ENCODE measurements at places on chromosomes 5 and 9.
A peak's percentile ranks its signal among the peaks of the same experiment; 100 is the strongest.

- no peak overlapping the region for H3K27ac ChIP-seq
- peaks cover 7% of the 10 kb centered on the region for H3K27me3 ChIP-seq
- H3K4me1 ChIP-seq = no peaks in the 10 kb centered on the region
- no peaks in the 10 kb centered on the region for H3K36me3 ChIP-seq
These were observed 138.4 kb upstream of the ZNF618 start for GRCh38 chr9:113737517-113738271.

DNA sequence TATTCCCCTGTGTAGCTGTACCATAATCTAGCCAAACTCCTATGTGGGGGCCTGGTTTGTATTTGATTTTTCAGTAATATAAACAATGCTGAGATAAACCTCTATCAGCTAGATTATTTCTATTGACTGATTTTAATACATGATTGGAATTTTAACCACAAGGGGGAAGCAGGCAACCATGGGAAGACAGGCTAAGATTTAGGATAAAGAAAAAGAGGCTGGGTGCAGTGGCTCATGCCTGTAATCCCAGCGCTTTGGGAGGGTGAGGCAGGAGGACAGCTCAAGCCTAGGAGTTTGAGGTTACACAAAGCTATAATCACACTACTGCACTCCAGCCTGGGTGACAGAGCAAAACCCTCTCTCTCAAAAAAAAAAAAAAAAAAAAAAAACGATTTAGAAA lies 18.1 kb upstream of the GPX3 start:
- no peaks in the 10 kb centered on the region for H3K4me1 ChIP-seq
- H3K27ac ChIP-seq = no peak overlapping the region
- no peaks in the 10 kb centered on the region for H3K36me3 ChIP-seq
- no peak overlapping the region for H3K4me3 ChIP-seq

DNA sequence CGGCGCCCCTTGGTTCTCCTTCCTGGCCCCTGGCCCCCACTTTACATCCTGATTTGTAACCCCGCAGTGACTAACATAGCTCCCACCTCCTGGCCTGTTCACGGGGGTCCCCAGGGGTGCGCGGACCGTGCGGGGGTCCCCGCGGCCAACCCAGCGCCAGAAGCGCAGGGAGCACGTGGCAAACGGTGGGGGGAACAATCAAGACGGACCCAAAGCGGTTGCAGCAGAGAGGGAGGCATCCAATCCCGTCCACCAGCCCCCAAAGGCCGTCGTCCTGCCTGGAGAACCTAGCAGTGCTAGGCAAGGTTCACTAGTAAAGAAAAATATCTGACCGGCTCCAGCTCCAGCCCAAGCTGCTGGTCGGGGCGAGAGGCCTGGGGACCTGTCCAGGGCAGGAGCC lies 201.5 kb downstream of the AUH start:
- H3K4me1 ChIP-seq = peaks cover 59% of the 10 kb centered on the region
- no peak overlapping the region for H3K27ac ChIP-seq
- DNase-seq = no peak
- H3K36me3 ChIP-seq = peaks cover 6% of the 10 kb centered on the region
- H3K4me3 ChIP-seq = no peak overlapping the region
- H3K27me3 ChIP-seq = no peaks in the 10 kb centered on the region

DNA sequence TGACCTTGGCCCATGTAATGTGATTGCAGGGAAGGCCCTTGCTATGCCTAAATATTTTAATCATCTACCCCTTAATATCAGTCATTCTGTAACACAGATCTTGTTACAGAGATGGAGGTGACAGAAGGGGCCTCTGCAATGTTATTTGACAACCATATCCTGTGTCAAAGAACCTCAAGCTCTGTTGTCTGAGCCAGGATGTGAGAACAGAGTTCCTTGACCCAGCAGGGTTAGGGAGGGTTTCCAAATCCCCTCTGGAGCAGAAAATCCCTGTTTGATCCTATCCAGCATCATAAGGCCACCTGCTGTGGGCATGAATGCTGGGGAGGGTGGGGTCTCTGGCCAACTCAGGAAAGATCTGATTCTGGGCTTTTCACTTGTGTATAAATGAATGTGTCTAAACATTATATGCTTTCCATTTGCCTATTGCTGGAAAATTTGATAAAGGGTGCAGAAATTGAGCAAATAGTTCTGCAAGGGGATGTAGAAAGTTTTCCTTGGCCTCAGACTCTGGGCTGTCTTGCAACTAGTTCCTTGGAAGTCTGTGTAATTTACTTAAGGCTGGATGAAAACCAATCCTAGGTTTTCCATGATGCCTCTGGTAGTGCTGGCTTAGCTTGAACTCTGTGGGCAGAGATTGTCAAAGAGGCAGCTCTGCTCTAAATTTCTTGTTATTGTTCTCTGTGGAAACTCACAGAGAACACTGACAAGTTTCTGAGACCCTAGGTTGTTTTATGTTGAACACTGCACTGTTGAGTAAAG lies 71.0 kb downstream of the PGM5 start:
- no peaks in the 10 kb centered on the region for H3K4me1 ChIP-seq
- H3K36me3 ChIP-seq = no peaks in the 10 kb centered on the region
- H3K4me3 ChIP-seq = no peak overlapping the region
- DNase-seq = no peak
- peaks cover 7% of the 10 kb centered on the region for H3K27me3 ChIP-seq

- H3K36me3 ChIP-seq = no peaks in the 10 kb centered on the region
- no peak overlapping the region for H3K4me3 ChIP-seq
- H3K27me3 ChIP-seq = peaks cover 18% of the 10 kb centered on the region
- H3K4me1 ChIP-seq = no peaks in the 10 kb centered on the region
These were observed 383.0 kb downstream of the DIRAS2 start for GRCh38 chr9:90259311-90260246.

GRCh38 chr5:177421062-177421798 lies 5.2 kb upstream of the GRK6 start:
- H3K27me3 ChIP-seq = no peaks in the 10 kb centered on the region
- H3K27ac ChIP-seq = no peak overlapping the region
- H3K36me3 ChIP-seq = no peaks in the 10 kb centered on the region
- no peak for DNase-seq

DNA sequence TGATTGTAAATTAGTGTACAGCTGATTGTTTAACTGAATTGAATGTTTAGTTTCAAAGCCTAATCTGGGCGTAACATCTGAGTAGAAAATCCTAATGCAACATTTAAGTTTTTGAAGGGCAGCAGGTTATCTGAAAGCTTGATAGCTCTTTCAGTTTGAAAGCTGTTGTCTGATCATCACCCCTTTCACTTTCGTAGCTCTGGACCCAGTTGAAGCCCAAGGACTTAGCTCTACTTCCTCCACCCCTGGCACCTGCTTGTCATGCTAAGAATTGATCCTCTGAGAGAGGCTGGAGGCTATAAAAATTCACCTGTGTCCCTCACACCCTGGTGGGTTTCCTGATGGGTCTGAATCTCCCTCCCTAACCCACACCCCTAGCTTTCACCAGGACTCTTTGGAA lies 86.0 kb downstream of the ZFAND5 start:
- no peak overlapping the region for H3K27ac ChIP-seq
- no peaks in the 10 kb centered on the region for H3K4me1 ChIP-seq
- H3K4me3 ChIP-seq = no peak overlapping the region
- H3K36me3 ChIP-seq = no peaks in the 10 kb centered on the region
- DNase-seq = no peak
- no peaks in the 10 kb centered on the region for H3K27me3 ChIP-seq

DNA sequence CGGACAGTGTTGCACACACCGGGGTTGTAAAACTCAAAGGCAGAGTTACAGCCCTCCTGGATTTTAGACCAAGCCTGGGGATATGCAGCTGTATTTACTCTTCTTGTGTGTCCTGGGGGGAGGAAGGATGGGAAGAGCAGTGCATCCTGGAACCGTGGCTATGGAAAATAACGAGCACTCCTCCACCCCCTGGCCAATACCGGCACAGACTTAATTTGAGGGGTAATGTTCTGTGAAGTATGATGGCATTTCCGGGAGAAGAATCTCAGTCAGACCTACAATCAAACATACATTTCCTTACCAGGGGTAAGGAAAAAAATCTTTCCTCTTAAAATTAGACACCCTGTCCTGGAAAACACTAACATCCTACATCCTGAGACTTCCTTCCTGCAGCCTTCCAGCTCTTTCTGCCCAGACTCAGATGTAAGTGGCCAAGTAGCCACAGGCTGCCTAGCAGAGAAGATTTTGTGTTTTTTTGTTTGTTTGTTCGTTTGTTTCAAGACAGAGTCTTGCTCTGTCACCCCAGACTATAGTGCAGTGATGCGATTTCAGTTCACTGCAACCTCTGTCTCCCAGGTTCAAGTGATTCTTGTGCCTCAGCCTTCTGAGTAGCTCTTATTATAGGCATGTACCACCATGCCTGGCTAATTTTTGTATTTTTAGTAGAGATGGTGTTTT lies 11.0 kb upstream of the ERMP1 start:
- H3K4me1 ChIP-seq = peaks cover 58% of the 10 kb centered on the region
- H3K4me3 ChIP-seq = peak overlapping the region; percentile 26
- no peaks in the 10 kb centered on the region for H3K27me3 ChIP-seq

GRCh38 chr5:14040542-14040941 lies 96.1 kb upstream of the DNAH5 start:
- peaks cover 11% of the 10 kb centered on the region for H3K27me3 ChIP-seq
- H3K36me3 ChIP-seq = no peaks in the 10 kb centered on the region
- DNase-seq = no peak
- peaks cover 6% of the 10 kb centered on the region for H3K4me1 ChIP-seq
- no peak overlapping the region for H3K4me3 ChIP-seq
- H3K27ac ChIP-seq = no peak overlapping the region

DNA sequence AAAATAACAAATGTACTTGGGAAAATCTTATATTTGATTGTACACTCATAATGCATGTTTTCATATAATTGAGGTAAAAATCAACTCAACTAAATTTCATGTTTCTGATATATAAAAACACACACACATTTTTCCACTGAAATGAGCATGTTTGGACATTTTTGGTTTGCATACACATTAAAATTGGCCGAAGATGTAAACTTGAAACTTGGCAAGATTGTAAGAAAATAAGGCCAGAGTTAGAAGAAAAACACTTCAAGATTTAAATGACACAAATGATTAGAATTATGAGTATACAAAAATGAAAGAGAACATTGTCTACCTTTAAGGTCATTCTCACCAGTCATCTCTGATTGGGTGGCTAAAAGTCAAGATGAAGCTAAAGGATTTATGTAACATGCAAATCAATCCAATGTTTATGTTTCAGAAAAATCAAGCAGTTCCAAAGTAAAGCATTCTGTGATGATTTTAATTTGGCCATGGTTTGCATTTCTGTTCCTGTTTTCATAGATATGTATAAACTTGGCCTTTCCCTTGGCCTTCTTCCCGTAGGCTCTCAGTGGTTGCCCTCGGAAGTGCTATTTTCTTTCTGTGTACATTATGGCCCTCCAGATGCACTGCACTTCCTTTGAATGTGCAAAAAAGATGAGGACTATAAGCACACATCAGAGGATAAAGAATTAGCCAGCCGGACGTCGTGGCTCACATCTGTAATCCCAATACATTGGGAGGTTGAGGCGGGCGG lies 1105.4 kb upstream of the DMAC1 start:
- H3K27ac ChIP-seq = no peak overlapping the region
- H3K4me1 ChIP-seq = no peaks in the 10 kb centered on the region
